ENCODE measurements at places on chromosomes 1 and 21. TPM values are rescaled to one million over a fixed set of nuclear protein-coding genes. Genes with fewer than 3 reads are reported as not detected.

DNA sequence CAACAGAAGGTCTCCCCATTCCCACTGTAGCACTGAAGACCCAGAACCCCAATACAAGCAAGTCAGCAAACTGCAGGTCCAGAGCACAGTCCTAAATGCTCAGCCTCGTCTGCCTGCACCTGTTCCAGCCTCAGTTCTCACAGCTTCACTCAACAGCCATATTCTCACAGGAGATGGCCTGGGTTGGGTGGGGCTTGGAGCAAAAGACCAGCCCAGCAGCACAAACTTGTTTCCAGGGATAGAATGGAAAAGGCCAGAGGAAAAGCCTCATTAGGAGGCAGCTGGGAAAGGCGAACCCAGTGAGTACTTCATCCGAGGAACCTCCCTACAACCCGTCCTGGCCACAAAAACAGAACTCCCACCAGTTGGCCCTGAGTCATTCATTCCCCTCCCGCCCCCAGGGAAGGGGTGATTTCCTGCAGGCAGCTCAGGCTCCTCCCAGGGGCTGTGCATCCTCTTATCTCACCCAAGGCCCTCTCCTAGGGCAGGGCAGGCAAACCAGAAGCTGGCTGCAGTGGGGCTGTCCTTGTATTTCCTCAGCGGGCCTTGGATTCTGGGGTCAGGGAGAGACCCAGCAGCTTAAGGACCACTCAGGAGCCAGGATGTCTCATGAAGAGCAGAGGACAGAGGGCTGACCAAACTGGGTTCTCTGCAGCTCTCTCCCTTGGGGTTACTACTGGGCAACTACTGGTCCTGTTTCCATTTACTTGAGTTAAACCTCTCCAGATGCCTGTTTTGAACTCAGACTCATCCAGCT is 7.4 kb upstream of the MPL start:
- no peak for DNase-seq

SPRR4 gene
- total RNA-seq = not detected

DNA sequence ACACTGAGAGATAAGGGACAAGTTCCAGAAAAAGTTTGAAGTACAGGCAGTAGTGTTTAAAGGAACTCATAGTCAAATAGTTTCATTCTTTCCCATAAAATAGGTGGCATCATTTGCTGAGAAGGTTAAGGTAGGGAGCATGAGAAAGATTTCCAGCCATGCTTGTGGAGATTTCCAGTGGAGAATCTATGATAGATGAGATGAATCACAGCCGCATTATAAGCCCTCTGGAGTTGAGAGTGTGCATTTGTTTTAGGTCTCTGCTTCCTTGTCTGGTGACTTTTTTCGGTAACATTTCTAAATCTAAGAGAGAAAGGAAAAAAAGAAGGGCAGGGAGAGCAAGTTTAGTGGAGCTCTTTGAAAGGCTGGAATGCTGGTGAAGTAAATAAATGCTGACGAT is 108.7 kb downstream of the DISP1 start:
- DNase-seq = no peak

CRP gene
- total RNA-seq = not detected

DNA sequence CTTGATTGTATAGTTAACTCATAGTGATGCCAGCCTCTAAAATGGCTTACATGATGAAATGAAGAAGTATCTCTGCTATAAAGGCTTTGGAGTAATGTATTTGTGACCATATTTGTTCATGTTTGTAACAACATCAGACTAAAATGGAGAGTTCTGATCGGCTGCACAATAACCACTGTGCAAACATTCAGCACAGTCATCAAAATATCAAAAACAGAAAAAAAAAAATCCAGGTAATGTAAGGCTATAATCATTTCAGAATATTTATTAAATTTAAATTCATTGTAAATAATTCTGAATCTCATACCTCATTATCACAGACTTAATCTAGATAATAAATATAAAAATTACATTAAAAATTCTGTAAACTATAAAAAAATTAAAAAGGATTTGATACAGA is 1161.8 kb downstream of the MRPL39 start:
- DNase-seq = no peak

DNA sequence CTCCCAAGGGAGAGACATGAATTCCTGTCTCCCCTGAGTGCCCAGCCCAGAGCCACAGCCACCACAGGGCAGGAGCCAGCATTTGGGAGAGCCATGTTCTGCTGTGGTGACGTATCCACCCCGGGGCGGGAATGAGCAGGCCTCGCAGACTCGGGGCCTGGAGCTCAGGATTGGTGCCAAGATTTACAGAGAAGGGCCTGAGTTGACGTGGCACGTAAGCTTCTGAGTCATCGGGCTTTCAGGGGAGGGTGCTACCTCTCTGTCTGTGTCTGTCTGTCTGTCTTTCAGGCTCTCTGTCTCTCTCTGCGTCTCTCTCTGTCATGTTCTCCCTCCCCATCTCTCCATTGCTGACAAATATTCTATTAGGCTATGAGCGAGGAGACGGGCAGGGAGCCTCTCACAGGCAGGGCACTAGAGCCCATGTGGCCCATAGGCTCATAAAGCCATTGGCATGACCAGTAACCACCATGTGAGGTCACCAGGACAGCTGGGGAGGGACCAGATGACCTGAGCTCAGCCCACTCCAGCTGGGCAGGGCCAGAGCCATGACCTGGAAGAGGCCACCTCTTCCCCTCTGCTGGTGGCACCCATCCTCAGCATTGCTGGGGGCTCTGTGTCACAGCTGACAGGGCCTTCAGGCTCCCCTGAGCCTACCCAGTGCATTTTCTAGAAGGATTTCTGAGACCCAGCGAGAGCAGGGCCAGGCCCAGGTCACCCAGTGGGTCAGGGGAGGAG is 300.0 kb upstream of the VAMP3 start:
- peak; percentile 59 for DNase-seq

FMO2 gene
- 4.9 TPM for total RNA-seq

DNA sequence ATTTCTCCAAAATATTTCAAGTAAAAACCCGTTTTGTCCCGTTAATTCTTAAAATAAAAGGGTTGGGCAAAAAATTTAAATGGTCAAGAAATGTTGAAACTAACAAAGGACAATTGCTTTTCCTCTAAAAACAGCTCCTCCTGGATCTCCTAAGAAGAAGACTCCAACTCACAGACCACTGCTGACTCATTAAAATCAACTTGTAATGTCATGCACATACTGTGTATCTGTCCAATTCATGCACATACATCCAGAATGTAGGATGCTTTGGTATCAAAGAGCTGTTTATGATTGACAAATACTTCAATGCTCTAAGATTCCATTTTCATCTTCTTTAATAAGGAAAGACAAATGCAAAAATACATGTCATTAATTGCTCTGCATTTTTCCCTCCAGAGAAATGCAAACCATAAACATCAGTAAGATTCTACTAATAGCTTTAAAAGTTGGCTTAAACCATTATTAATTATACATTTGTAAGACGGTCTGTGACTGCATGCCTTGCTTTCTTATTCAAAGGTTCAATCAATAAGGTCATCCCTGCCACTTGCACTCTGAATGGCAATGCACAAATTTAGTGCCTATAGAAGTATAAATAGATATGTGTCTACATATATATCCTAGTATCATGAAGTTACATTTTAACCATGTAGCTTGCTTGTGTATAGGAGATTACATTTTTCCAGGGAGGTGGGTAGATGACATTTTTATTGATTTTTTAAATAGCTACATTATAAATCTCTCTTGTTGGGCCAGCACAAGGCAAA is 44.7 kb downstream of the PTGER3 start:
- no peak for DNase-seq

DNA sequence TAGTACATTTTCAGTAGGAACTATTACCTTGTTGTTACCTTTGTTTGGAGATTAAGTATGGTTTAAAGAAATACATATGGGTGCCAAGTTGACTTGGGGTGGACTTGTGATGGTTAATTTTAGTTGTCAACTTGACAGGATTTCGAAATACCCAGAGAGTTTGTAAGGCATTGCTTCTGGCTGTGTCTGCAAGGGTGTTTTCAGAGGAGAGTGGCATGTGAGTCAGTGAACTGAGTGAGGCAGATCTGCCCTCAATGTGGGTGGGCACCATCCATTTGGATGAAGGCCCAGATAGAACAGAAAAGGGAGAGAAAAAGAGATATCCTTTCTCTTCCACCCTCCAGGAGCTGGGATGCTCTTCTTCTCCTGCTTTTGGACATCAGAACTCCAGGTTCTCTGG is 315.5 kb downstream of the GPATCH2 start:
- no peak for DNase-seq

DNA sequence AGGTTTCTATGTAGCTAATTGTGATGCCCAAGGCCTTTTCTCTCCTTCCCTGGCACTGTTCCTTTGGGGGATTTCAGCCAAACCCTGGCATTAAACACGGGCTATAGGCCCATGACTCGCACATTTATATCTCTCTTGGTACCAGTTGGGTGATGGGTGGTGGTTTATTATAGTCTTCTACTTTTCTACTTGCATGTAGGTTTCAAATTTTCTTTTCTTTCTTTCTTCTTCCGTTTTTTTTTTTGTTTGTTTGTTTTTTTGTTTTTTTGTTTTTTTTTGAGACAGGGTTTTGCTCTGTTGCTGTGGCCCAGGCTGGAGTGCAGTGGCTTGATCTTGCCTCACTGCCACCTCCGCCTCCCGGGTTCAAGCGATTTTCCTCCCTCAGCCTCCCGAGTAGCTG is 1.1 kb downstream of the IL10RB start:
- no peak for DNase-seq

ESRRG gene
- 0.32 TPM for total RNA-seq

DNA sequence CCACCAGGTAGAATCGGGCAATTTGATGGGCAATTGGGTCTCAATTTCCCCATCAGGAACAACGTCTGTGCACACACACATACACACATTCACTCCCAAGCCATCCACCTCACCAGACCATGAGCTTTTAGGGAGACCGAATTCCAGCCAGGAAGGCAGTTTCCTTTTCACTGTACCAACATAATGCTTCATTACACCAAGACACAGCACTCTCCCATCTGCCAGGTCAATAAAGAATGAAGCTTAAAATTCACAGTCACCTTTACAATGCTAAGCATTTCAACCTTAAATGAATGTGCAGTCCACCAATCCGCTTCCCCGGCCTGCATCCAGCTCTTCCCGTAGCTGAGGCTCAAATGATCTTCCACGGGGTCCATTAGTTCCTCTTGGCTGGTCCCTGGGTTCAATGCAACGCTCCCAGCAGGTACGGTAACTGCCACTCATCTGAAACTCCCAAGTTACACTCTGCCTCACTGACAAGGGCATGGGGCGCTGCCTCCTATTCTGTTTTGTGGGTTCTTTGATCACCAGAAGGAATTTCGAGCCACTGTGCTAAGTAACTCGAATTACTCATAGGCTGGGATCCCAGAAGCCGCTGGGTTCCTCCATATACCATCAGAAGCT is 105.0 kb downstream of the SIM2 start:
- no peak for DNase-seq

- DNase-seq = no peak
These were observed 29.1 kb upstream of the KLF17 start for GRCh38 chr1:44089371-44090048.

PLPPR5 gene
- not detected for total RNA-seq

DNA sequence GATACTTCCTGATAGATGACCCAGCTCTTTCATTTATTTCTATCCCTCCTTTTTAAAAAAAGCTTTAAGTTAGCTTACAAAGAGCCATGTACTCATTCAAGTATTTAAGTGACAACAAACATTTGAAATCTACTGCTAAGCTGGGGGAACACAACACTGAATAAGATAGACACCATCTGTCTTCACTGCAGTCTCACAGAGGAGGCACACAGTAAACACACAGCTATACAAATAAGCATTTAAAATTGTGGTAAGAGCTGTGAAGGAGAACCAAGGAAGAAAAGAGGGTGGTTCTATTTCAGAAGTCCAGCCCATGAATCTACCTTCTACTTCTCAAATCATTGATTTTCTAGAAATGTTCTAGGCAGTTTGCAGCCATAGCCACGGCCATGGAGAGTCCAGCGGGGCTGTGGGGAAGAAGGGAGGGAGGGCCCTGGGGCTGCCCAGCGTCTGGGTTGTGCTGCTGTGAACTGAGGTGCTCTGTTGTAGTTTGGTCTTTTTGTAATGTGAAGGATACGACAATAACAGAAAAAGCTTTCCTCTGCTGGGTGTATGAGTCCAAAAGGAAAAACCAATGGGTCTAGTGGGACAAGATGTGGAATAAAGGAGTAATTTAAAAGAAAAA is 28.2 kb downstream of the PRDM2 start:
- no peak for DNase-seq

- DNase-seq = no peak
These were observed 57.7 kb downstream of the UBE2T start for GRCh38 chr1:202283991-202284390.

PPFIA4 gene
- 1.1 TPM for total RNA-seq

HTR6 gene
- not detected for total RNA-seq

GRCh38 chr21:42171091-42172053 is 47.6 kb upstream of the ABCG1 start:
- DNase-seq = peak; percentile 91

NIBAN1 gene
- total RNA-seq = 34.3 TPM

DNA sequence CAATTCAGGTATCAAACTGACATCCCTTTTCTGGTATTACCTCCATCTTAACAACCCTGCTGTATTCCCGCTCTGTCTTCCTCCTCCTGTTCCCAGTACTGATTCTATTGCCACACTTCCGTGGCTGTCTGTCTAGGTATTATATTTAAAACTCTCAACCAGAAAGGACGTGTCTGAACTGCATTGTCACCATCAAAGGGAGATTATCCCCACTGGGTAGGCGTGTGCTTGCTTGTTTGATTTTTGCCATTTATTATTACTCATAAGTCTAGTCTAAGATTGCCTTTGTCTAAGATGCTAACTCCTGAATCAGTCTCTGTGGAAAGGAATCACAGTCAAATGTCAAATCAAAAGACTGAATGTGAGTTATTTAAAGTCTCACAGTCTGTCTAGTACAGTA is 650.1 kb downstream of the KCNT2 start:
- DNase-seq = no peak

GRCh38 chr21:38263493-38263892 is 6.7 kb downstream of the KCNJ15 start:
- no peak for DNase-seq

LY9 gene
- 9.4 TPM for total RNA-seq

GRCh38 chr1:77089756-77090155 is 129.5 kb downstream of the PIGK start:
- no peak for DNase-seq

- DNase-seq = no peak
These were observed 123.9 kb upstream of the GRIK3 start for GRCh38 chr1:37158113-37158749.

DNA sequence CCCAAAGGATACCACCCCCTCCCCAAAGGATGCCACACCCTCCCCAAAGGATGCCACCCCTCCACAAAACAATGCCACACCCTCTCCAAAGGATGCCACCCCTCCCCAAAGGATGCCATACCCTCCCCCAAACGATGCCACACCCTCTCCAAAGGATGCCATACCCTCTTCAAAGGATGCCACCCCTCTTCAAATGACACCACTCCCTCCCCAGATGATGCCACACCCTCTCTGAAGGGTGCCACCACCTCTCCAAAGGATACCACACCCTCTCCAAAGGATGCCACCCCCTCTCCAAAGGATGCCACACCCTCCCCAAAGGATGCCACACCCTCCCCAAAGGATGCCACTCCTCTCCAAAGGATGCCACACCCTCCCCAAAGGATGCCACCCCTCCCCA is 21.6 kb upstream of the TRIM17 start:
- DNase-seq = no peak
